Right forelimb (tissue), 1 donor: ENCODE measurements at places on chromosomes 3 and 15.

DNA sequence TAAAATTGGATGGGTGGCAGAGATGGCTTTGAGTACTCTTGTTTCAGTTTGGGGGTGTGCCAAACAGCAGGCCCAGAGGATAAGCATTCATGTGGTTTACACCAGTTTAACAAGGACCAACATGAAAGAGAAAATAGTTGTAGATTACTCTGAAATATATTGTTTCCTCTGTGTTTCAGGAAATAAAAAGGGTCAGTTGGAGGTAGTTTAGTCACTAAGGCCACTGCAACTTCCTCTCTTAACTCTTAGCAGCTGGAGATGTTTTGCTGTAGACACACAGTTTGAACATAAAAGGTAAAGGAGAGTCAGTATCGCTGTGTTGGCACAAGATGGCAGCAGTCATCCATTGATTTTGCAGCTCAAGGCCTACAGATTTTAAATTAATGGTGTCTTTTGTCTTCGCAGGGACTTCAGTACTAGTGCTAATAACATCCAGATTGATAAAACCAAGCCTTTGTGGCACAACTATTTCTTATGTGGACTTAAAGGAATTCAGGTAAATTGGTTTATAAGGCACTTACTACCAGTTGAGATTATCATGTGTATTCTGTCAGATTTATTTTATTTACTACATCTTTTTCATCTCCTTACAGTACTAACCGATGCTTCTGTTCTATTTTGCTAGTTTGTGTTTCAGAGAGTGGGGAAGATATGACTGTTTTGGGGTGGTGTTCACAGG lies 65.5 kb downstream of the GALK2 start:
- DNase-seq = peak; percentile 75

DNA sequence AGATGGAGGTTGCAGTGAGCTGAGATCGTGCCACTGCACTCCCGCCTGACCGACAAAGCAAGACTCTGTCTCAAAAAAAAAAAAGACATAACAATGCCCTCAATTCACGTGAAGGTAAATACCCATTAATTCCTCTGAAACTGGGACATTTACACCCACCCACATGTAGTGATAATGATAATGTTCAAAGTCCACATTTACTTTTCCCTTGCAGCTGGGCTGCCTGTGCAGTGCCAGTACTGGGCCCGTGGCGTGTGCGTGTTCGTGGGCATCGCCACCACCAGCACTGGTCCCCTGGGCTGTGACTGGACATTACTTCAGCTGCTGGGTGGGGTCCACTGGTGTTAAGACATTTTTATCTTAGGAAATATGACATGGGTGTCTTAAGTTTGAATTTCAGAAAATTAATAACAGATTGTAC lies 123.6 kb downstream of the SLC25A26 start:
- DNase-seq = no peak

DNA sequence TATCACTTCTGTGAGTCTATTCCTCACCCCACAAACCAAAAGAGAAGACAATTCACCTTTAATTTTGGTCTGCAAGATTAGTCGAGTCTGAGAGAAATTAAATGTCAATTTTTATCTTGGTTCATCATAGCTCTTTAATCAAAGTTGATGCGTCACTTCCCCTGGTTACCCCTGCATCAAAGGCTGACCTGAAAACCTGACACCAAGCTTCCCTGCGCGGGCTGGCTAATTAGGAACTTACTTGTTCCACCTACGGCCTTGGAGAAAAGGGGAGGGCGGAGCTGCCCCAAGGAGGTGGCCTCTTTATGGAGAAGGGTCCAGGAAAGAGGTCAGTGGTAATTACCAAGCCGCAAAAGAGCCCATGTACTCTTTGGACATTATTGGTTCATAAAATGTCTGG lies 218.4 kb downstream of the ARRDC4 start:
- DNase-seq = no peak

DNA sequence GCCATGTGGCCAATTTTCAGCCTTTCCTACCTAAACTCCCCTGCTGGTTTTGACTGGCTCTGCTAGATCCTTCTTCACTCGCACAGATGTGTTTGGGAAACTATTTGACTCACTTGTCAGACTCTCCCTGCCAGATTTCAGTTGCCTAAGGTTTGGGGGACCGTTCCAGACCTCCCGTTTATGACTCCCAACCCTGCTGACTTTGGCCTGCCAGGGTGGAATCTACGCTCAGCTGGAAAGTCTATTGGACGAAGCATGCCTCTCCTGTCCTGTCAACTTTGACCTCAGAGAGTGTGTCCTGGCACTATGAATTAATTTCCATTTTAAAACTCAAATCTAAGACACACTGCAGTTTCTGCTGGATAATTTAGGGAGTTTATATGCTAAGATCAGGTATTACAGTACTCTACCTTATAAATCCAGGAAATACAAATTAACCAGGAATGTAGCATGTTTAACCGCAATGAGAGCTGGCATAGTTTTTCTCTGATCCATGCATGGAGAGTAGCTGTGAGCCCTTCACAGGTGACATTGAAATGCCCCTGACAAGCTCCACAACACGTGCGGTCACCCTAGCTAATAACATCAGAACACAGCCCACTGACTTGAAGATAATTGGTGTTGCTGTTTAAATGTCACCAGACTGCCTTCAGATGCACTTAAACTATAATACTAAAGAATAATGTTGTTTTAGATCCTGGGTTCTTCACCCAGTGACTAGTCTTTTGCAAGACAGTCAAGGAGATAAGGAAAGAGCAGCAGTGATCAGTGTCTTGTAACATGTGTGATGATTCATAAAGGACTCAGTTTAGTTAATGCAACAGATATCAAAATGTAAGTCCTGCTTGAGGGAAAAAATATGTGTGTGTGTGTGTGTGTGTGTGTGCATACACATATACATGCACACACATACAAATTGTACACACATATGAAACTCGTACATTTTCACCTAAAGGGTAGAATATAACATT lies 223.0 kb upstream of the MCTP2 start:
- no peak for DNase-seq

DNA sequence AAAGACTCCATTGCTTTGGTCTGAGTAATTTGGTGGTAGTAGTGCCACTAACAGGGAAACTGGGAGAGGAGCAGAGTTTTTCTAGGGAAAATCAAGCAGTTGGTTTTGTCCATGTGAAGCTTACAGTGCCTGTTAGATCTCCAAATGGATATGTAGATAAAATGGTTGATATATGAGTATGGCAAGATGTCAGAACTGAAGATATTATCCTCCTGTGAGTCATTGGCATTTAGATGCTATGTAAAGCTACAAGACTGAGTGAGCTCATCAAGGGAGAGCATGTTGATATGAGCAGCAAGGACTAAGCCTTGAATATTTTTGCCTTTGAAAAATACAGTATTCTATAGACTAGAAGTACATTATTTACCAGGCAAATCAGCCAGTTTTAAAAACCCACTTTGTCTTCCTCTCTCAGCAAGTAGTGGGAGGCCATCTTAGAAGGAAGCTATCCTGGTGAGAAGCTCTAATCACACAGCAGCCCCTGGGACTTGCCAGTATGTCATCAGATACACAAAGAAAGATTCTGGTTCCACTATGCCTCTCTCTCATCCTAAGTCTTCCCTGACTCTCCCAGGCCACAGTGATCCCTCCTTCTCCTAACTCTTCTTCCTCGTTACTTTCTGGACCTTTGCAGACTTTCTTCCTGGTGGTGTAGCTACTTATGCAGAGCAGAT lies 77.4 kb upstream of the ANKRD28 start:
- DNase-seq = no peak

DNA sequence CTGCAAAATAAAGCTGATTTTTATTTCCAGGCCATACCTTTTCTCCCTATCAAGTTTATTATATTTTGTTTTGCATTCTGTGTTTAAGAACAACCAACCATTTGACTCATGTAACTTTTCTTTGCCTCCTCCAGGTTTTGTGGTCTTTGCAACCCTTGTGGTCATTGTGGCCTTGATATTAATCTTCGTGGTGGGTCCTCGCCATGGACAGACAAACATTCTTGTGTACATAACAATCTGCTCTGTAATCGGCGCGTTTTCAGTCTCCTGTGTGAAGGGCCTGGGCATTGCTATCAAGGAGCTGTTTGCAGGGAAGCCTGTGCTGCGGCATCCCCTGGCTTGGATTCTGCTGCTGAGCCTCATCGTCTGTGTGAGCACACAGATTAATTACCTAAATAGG lies 27.6 kb downstream of the NIPA2 start:
- no peak for DNase-seq

DNA sequence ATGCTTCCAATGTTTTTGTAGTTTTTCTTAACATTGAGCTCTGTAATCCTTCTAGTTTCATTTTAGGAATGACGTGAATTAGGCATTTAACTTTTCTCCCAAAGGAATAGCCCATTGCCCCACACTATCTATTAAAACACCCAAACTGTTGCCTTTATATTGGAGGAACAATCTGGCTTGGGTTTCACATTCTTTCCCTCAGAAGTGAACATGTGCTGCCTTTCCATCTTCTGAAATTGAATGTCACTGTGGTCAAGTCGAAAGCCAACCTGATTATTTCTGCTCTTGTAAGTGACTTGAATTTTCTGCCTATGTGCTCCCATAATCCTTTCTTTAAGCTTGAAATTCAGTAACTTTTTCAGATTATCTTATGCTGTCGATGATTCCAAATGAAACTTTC lies 214.5 kb downstream of the SLC9A9 start:
- no peak for DNase-seq

- DNase-seq = no peak
These were observed 86.3 kb downstream of the P3H2 start for GRCh38 chr3:190034446-190034845.

GRCh38 chr3:157354722-157355121 lies 81.9 kb upstream of the PTX3 start:
- no peak for DNase-seq

- DNase-seq = no peak
These were observed 295.2 kb downstream of the VGLL3 start for GRCh38 chr3:86695752-86696151.

GRCh38 chr15:89781891-89782618 lies 5.9 kb downstream of the MESP2 start:
- DNase-seq = no peak

- DNase-seq = no peak
These were observed 242.9 kb upstream of the BHLHE40 start for GRCh38 chr3:4736284-4736861.

DNA sequence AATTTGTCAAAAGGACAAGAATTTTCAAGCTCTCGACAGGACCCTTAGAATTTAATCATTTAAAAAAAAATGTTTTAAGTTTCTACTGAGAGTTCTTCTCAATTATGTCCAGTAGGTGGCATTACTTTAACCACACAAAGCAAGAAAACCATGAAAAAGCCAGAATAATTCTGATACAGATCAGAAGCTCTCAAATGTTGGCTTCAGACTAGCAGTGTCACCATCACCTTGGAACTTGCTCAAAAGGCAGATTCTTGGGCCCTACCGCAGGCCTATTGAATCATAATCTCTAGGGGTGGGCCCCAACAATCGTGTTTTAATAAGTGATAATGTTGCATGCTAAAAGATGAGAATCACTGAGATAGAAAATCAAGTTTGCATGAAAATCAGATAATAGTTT lies 99.5 kb upstream of the KCNMB2 start:
- DNase-seq = no peak

DNA sequence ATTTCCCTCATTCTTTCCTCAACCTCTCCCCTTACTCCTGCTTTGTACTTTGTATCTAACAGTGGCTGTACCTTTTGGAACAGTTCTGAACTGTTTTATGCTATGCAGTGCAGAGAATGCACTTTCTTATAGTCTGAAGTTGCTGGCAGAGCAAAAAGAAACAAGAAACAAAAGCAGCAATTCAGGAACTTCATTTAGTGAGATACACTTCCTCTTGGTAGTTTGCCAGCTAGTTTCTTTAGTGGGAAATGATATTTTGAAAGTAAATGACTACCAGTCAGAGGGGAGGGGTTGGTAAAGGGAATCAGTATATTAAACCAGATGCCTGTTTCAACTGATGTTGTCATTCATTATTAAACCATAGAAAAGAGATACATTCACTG lies 55.0 kb upstream of the CHD2 start:
- DNase-seq = no peak

DNA sequence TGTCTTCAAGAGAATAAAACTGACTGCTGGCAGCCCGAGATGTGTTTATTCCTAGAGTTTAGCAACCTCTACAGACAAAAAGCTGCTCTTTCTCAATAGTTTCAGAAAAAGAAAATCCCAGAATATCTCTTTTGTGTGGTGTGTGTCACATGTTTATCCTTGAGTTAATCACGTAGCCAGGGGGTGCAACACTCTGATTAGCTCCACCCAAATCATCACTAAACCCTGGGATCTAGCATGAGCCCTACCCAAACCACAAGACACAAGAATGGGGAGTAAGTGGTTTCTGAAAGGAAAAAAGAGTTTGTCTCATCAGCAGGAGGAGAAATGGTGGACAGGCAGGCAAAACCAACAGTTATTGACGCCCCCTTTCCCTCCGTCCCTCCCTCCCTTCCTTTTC lies 78.5 kb upstream of the AGBL1 start:
- DNase-seq = no peak

GRCh38 chr3:10780922-10781321 lies 35.1 kb upstream of the SLC6A11 start:
- no peak for DNase-seq

DNA sequence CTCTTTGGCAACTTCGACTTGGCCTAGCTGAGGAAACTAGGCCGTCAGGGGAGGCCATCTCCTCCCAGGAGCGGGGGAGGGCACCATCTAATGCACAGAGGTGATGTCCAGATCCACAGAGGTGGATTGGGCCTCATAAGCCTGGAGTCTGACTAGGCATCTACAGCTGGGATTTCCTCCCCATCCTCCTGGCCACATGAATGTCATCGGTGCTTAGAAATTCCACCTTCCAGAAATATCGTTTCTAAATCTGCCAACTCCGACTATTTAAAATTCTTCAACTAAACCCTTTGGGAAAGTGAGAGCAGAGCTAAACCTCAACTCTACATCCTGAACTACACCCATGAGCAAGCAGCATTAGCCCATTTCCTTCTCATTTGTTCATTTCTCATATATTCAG lies 118.7 kb downstream of the WNT5A start:
- DNase-seq = no peak

GRCh38 chr3:21390136-21390535 lies 360.9 kb downstream of the ZNF385D start:
- DNase-seq = no peak

- no peak for DNase-seq
These were observed 3.9 kb downstream of the CHST2 start for GRCh38 chr3:143123353-143123984.

GRCh38 chr3:98602078-98602678 lies 8.8 kb upstream of the CPOX start:
- DNase-seq = no peak

DNA sequence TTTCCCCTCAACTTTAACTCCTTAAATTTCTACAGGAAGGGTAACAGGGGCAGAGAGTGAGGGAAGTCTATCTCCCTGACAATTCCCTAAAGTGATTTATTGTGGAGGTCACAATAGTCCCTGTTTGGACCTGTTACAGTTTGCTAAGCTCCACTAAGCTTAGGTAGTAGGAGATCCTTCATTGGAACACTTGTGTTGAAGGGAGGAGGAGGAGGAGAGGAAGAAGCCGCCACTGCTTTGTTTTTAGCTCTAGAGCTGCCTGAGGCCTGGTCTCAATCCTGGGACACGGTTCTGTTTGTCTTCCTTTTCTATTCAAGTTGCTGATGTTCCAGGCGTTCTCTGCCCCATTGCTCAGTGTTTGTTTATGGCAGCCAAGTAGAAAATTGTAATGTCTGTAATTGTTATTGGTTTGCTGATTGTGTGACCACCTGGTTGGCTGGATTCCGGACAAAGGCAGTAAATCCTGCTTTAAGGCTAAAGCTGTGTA lies 48.4 kb downstream of the HES1 start:
- DNase-seq = no peak

- DNase-seq = no peak
These were observed 5.6 kb upstream of the LRRC34 start for GRCh38 chr3:169818316-169818715.

- DNase-seq = no peak
These were observed 781 bp upstream of the DPH6 start for GRCh38 chr15:35546511-35547381.

- DNase-seq = no peak
These were observed 409.7 kb downstream of the SOX2 start for GRCh38 chr3:182121401-182121800.
